Activated CD4-positive, alpha-beta T cell treated with anti-CD3 and anti-CD28 coated beads, Interleukin-2, amount 50 U/mL, for 4 hours (primary cell): ENCODE measurements at places on chromosomes 11 and 22.

DNA sequence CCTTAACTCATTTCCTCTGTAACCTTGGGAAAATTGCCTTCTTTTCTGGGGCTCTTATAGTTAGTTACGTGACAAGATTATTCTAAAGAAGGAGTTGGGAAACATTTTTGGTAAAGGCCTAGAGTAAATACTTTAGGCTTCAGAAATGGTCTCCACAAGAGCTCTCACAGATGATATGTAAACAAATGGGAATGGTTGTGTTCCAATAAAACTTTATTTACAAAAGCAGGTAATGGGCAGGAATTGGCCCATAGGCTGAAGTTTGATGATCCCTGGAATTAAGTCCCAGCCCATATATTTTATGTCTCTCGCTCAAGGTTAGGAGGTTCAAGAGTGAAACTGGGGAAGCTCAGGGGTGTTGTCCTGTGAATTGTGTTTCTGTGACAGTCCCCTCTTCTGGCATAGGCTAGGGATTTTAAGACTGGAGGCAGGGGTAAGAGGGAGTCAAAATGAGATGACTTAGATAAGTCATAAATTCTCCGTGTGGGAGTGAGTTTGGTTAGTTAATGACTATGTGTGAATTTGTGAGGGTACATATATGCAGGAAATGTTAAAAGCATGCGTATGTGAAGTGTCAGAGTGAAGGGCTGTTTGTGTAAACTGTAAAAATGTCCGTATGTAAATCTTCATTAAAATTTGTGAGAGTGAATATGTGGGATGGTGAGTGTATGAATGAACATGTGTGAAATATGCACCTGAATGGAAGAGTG is 7.4 kb upstream of the OR52B4 start:
- DNase-seq = no peak

GRCh38 chr22:49259839-49260615 is 567.6 kb downstream of the BRD1 start:
- no peak for DNase-seq

GRCh38 chr22:36286096-36286957 is 33.4 kb downstream of the APOL1 start:
- peak; percentile 42 for DNase-seq

GRCh38 chr11:18144243-18144642 is 11.9 kb downstream of the MRGPRX3 start:
- no peak for DNase-seq

DNA sequence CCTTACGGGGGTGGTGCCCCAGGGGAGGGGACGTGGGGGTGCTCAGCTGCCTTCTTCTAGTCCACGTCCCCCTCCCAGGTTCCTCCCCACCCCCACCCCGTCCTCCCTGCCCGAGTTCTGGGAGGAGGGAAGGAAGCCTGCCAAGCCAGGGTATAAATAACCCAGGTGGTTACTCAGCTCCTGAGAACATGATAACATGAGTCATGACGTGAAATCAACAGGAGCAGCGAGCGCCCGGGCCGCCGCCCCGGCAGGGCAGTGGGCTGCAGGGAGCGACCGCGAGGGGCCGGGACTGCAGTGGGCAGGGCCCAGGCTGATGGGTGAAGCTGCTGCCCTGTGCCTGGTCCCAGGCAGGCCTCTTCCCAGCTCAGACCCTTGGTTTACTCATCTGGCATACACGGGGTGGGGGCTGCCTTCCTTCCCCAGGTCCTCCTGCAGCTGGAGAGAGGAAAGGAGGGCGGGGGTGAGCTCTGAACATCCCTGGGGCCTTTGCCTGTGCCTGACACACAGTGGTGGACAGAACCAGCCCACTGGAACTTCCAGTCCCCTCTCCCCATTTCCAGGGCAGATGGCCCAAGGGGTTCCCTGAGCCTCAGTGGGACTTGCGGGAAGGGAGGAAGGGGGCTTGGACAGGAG is 8.8 kb upstream of the PDGFB start:
- no peak for DNase-seq

- no peak for DNase-seq
Measured at GRCh38 chr11:75150879-75151278, at the start of gene SLCO2B1. SLCO2B1 (plus strand) TSS chr11:75151107; CDS start chr11:75151382, 275 bp downstream.

DNA sequence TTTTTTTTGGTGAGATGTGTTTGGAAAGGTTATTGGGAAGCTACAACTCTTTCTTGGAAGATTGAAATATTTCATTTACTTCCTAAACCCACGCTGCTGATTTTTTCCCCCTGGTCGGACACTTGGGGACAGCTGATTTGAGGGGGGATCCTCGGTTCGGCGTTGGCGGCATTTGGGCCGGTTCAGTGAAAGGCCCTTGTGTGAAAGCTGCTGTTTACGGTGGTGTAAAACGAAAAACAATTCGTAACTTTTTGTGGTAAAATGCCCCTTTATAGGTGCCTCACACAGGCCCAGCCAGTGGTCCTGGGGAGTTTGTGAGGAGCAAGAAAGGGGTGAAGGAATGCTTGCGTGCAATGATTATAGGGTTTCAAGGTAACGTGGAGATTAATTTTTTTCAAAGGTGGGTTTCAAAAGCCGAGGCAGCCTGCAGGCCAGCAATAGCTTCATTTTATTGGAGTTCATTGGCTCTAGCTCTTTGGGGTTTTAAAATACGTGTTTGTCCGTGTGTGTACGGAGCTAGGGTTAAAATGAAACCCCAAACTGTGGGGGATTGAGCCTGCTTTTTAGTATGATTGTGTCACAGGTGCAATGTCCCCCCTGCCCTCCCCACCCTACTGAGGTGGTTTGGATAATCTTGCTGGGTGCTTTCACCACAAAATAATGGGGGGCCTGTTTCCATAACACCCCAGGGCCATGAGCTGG is 77.2 kb upstream of the PPARA start:
- DNase-seq = no peak
